Stimulated activated CD8-positive, alpha-beta memory T cell treated with anti-CD3 and anti-CD28 coated beads, Interleukin-7, amount 100 ng/mL, for 4 hours (primary cell): ENCODE measurements at places on chromosomes 7 and 10.

DNA sequence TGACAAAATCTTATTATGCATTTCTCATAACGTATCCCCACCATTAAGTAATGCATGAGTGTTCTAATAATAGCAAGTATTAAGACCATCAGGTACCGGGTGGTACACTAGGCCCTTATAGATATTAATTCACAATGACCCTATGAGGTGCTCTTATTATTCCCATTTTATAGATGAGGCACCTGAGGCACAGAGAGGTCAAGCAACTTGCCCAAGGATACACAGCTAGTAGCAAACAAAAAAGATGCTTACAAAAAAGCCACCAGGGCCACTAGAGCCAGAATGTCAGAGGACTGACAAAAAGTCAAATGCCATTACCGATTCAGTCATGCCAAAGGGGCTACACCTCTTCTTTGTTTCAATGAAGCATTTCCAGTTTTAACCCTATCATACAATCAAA lies 5.9 kb downstream of the RSU1 start:
- no peak for DNase-seq

GRCh38 chr10:34089253-34089652 lies 725.8 kb downstream of the PARD3 start:
- DNase-seq: no peak

DNA sequence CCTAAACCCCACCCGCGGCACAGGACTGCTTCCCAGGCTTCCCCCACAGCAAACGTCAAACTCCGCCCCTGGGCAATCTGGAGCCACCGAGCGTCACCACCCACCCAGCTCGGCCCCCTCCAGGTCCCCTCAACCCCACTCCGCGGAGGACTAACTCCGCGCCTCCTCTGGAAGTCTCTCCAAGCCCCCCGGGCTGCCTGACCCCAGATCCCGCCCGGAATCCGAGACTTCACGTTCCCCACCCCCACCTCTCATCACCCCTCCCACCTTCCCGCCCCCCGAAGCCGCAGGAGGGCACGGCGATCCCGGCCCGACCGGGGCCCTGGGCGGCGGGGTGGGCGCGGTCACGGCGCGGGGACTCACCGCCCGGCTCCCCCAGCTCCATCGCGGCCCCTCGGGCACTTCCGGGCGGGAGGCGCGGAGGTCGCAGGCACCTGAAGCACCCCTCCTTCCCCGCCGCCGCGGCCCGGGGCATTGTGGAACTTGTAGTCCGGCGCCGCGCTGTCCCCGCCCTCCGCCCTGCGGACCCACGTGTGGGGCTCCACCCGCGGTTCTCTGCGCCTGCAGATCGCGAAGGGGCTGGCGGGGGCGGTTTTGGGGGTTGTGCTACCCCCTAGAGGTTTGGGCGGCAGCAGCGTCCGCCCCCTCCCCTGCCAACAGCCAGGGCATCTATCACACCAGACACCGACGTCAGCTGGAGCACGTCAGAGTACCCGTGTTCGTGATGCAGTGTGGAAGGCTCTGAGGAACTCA lies at the start of gene TMUB1:
Gene TMUB1 (minus strand): TSS at position 423 of the 753 bp plus-strand sequence. CDS start 930 bp downstream, outside the sequence.
- DNase-seq: peak; percentile 87

DNA sequence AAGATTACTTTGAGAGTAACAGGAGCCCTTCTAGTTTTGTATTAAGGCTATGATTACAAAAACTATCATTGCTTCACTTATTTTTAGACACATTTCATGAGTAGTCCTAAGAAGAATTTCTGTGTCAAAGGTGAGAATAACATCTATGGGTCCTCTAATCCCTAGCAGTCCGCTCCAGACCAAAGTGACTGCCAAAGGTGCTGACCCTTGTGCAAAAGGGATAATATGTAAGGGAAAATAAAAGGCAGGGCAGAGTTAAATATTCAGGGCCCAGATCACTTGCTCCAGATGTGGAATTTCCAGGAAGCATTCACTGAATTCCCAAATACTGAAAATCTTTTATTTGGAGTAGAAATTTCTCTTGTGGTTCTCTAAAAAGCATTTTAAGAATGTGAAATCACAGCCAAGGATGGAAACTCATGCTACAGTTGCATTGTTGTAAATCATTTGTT lies 29.3 kb downstream of the RHOBTB1 start:
- no peak for DNase-seq

DNA sequence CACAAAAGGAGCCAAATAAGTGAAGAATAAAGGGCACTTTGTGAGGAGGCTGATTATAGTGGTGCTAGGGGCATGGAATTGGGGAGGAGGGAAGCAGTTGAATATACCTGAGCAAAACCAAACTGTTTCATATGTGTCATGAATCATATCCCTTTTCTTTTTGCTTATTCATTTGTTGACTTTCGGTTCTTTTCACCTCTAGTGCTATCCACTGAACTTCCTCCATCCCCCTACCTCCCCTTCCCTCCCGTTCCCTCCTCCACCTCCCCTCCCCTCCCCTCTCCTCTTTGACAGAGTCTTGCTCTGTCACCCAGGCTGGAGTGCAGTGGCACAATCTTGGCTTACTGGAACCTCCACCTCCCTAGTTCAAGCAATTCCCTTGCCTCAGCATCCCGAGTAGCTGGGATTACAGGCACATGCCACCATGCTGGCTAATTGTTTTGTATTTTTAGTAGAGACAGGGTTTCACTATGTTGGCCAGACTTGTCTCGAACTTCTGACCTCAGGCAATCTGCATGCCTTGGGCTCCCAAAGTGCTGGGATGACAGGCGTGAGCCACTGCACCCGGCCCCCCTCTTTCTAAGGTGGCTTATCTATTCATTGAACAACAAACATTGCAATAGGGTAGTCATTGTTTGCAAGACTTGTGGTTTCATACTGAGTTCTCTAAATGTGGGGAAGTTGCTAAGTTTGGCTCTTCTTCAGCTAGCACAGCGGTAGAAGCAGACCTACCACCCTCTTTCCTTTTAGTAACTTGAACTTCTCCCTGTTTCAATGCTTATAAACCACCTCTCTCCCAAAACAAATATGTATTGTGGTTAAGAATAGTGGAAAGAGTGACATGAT lies 150.4 kb upstream of the PRPS1L1 start:
- DNase-seq: no peak

GRCh38 chr10:124366343-124366742 lies 52.4 kb downstream of the OAT start:
- DNase-seq: no peak

- DNase-seq: no peak
These were observed 26.8 kb downstream of the ELFN1 start for GRCh38 chr7:1696671-1697498.

GRCh38 chr10:48799341-48800006 lies 114.8 kb downstream of the WDFY4 start:
- no peak for DNase-seq

GRCh38 chr7:2702594-2702957 lies 14.6 kb downstream of the AMZ1 start:
- DNase-seq: no peak

DNA sequence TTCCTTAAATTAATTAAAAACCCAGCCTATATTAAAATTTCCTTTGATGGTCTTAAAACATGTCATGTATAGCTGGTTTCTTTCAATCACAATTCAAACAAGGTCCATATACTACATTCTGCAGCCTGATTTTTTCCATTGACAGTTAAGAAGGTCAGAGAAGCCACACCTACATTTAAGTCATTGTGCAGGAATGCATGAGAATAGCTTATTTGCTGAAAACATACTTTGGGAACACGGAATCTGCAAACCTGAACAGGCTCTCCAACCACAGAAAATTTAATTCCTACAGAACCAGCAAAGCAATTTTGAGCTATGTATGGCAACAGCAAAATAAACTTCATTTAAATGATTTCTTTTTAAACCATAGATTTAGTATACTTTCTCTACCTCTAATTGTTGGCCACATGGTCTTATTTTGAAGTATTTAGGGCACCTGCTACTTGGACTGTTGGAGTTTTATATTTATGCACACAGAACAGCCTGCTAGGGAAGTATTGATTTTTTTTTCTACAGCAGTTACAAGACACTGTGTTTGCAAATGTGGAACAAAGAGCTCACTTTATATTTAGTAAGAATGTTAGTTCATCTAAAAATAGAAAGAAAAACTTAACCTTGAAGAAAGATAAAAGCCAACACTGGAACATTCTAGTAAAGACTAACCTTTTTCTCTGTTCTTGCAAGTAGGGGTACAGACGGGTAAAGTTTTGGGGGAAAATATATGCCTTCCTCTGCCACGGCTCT lies 240.9 kb upstream of the IMMP2L start:
- no peak for DNase-seq

GRCh38 chr10:89371987-89372386 lies 5.9 kb upstream of the IFIT1B start:
- no peak for DNase-seq

DNA sequence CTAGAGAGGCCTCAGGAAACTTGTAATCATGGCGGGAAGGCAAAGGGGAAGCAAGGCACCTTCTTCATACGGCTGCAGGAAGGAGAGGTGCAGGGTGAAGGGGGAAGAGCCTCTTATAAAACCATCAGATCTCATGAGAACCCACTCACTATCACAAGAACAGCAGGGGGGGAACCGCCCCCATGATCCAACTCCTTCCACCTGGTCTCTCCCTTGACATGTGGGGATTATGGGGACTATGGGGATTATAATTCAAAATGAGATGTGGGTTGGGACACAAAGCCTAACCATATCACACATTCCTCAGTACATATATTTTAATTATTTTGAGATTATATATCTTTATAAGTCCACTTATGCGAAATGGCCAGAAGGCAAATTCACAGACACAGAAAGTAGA lies 8.9 kb downstream of the HK1 start:
- DNase-seq: no peak

DNA sequence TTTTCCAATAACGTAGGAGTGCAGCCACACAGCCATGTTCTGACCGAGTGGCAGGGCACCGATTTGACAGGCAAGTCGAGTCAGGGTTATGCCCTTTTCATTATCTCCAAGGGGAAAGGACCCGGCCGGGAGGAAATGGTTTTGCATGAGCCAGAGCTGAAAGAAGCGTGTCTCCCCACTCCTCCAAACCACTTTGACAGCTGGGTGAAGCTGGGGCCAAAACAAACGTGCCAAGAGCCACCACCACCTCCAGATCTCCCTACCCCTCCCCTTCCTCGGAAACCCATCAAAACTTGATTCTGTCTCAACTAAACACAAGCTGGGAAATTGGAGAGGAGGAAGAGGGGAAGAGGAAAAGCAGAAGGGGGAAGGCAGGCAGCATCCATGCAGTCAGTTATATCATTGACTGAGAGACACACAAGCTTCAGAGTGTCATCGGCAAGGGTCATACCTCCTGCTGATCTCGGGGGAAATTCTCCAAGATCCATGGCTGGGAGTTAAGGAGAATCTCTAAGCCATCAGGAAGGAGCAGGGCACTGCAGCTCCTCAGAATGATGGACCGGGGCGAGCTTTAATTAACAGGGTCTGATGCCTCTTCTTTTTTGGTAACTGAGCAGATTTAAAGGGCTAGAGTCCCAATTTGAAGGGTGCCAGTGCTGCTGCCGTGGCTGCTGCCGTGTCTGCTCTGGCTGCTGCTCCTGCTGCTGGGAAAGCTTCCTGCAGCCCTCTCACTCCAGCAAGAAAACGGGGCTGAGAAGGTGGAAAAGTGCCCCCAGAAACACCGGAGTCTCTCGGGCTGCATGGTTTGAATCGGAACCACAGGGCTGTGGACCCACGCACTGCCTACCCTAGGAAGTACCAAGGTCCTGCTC lies 34.7 kb upstream of the CALN1 start:
- DNase-seq: no peak

- DNase-seq: no peak
These were observed 151.3 kb downstream of the TRIL start for GRCh38 chr7:28806841-28807240.

- DNase-seq: no peak
These were observed 5.1 kb downstream of the RASGEF1A start for GRCh38 chr10:43261578-43262396.

DNA sequence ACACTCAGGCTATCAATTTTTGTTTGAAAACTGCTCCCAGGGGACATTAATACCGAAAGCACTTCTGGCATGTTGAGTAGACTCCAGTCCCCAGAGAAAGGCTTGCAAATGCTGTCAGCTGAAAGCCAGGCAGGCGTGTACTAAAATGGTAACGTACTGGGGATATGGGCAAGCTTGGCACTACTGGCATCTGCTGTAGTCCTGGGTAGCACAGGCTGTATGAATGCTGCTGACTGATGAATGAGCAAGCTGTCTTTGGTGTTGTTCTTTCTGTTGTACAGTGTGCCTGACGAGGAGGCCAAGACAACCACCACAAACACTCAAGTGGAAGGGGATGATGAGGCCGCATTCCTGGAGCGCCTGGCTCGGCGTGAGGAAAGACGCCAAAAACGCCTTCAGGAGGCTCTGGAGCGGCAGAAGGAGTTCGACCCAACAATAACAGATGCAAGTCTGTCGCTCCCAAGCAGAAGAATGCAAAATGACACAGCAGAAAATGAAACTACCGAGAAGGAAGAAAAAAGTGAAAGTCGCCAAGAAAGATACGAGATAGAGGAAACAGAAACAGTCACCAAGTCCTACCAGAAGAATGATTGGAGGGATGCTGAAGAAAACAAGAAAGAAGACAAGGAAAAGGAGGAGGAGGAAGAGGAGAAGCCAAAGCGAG lies 53.5 kb upstream of the AGBL3 start:
- no peak for DNase-seq

DNA sequence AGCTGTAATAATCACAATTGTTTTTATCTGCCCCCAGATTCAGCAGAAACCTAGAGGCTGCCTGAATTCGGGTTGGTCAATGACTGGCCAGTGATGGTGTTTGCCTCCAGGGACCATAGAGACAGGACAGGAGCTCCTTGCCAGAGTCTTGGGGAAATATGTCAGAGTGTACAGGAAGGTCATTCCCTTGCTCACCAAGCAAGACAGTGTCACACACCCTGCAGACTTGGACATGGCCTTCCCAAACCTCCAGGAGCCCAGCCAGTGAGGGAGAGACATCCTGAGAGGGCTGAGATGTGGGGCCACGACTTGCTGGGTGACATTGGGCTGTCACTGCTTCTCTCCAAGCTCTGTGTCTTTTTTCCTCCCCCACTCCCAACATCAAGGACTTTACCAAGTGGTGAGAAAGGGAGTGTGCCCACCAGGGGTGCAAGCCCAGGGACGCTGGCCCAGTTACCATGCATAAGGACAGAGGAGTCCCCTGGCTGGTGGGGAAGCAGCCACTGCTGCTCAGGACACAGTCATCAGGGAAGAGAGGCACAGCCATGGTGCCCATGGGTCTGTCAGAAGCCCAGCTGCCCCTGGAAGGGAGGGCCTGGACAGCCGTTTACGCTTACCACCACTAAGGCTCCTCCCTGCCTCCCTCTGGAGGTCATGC lies 25.3 kb upstream of the C10orf53 start:
- DNase-seq: no peak

DNA sequence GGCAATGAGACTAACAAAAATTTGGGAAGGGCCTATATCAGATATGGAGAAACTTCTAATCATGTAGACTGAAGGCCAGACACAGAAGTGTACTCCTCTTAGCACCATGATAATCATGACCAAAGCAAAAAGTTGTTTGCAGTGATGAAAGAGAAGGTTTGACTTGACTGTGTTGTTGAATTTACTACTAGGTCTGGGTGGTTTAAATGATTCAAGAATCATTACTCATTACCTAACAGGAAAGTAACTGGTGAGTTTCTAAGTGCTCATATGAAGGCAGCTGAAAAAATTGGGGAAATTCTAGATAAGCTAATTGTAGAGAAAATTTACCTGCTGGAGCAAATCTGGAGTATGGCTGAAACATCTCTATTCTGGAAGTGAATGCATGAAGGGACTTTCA lies 451.5 kb upstream of the SORCS1 start:
- DNase-seq: no peak

- no peak for DNase-seq
These were observed 99.8 kb downstream of the ODAD2 start for GRCh38 chr10:27899058-27899457.

- no peak for DNase-seq
These were observed 38.8 kb downstream of the FIGNL1 start for GRCh38 chr7:50411332-50411731.
